ENCODE measurements at places on chromosomes 13 and 19.

DNA sequence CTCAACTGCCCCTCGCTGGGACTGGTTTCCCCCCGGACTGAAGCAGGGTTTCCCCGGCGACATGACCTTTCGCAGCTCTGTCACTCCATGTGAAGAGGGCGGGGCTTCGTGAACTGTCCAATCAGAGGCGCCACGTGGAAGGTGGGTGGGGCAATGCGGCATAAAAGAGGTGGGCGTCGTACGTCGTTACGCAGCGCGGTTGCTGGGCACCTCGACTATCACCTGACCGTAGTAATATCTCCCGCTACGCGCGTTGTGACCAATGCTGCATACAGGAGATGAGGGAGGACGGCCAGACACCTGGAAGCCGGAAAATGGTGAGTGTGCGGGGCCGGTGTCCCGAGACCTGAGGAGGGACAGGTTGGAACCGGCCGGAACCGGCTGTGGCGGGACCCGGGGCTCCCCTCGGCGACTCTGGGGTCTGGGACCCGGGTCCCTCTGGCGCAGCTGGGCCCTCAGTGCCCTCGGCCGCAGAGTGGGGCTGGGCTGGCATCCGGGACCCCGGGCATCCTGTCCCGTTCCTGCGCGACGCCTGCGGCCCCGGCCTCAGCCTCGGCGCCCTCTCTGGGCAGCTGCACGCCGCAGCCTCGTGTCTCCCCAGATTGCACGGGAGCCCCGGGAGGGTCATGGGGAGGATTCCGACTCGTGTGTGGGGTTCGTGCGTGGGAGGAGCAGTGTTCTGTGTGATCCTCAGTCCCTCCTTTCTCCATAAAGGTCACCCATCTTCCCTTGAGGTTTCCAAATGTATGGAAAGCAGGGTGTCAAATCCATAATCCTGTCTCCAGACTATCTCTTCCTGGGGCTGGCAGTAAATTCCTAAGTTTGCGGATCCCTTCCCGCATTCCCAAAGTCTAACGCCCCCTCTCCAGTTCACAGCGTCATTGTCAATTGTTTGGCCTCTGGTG, 32.2 kb downstream of the ZNF136 start:
- DNase-seq, result peak; percentile 81

GRCh38 chr13:106369091-106369490, 166.4 kb downstream of the EFNB2 start:
- no peak for DNase-seq

DNA sequence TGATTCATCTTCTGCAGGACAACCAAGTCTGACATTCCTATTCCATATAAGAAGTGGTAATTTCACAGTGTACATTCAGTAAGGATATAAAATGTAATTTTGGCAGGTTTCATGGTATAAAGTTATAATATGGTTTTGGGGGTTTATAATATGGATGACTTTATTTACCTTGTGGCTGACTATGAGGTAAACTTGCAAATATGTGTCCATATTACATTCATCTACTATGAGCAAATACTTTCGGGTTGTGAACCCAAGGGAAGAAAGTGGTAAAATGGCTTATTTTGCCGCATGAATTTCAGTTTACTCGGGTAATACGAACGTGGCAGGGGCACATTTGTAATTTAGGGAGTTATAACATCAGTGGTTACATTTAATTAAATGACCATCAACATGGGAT, 86.7 kb upstream of the TNFSF11 start:
- DNase-seq, result no peak

- DNase-seq, result peak; percentile 81
Measured at GRCh38 chr13:26698392-26699196, 62.0 kb downstream of the GPR12 start.

- DNase-seq, result no peak
Measured at GRCh38 chr13:60850526-60850925, 453.5 kb downstream of the TDRD3 start.

DNA sequence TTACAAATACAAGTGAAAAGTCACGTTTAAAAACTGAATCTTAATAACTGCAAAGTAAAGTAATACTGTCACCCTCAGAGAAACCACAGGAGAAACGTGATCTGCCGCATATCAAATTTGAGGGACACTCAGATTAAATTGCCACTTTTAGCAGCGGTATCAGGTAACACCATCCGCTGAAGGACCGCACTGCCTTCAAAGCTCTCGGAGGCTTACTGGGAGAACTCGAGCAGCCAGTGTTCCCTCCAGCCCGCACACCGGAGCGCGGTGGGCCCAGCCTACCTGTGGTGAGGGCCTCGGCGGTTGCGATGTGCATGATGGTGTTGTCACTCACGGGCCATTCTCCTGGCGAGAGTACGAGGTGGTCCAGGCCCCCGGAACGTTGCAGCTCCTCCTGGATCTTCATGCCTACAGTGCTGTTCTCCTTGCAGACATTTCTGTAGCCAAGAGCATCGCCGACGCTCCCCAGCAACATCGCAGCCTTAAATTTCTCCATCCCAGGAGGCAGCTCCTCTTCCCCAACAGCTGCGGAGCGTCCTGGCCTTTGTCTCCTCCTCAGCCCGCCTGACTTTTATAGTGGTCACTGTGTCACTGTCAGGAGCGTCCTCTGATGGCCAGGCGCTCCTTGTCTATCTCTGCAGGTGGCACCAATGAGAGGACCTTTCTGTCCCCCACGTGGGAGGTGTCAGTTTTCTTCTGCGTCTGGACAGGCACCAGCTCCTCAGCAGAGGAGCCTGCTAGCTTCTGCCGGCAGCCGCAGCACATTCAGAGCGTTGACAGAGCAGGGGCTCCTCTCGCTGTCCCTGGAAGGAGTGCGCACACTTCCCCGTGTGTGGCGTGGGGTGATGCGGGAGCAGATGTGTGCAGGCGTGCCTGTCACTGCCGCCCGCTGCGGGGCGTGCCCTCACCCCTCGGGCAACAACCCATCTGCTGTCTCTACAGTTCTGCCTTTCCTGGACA, at the start of gene ADPRHL1:
Gene ADPRHL1 (minus strand): TSS at position 547 of the 960 bp plus-strand sequence. CDS start 51 bp downstream, at position 496.
- peak; percentile 11 for DNase-seq

- DNase-seq, result no peak
Measured at GRCh38 chr19:7661744-7662538, 6.9 kb upstream of the RETN start.

- no peak for DNase-seq
Measured at GRCh38 chr13:99339230-99339721, 32.1 kb upstream of the GPR183 start.

Measured in uterus (tissue), 4 donors.